Dermis microvascular lymphatic vessel endothelial cell (primary cell): ENCODE measurements at places on chromosomes 3 and 15. TPM values are rescaled to one million over a fixed set of nuclear protein-coding genes. Genes with fewer than 3 reads are reported as not detected.

ZPLD1 gene
- total RNA-seq: not detected in 2 replicates

SH2D7 gene
- total RNA-seq: not detected in 2 replicates

UTS2B gene
- not detected in 2 replicates for total RNA-seq

GPR27 gene
- total RNA-seq: not detected in 2 replicates

IGDCC3 gene
- 0.13 TPM in 1 of 2 replicates, not detected in the other for total RNA-seq

PIGZ gene
- 2.6 and 4.6 TPM in 2 replicates for total RNA-seq

HTR3E gene
- total RNA-seq: not detected in 2 replicates

MYL3 gene
- total RNA-seq: 0.13 TPM in 1 of 2 replicates, not detected in the other

PRR23C gene
- total RNA-seq: not detected in 2 replicates

ZNF502 gene
- total RNA-seq: 1.9 and 2.5 TPM in 2 replicates

AGTR1 gene
- total RNA-seq: not detected in 2 replicates

GOLGB1 gene
- 28.0 and 28.2 TPM in 2 replicates for total RNA-seq

GOLGA8S gene
- total RNA-seq: 0.13 TPM in 1 of 2 replicates, not detected in the other

WDR93 gene
- total RNA-seq: under 0.01 TPM in 1 of 2 replicates, not detected in the other

IMPG2 gene
- total RNA-seq: 0.26 and 0.76 TPM in 2 replicates

RARRES1 gene
- total RNA-seq: 1.7 and 3.4 TPM in 2 replicates

ATP13A5 gene
- not detected in 2 replicates for total RNA-seq

MNS1 gene
- 0.13 TPM in 2 replicates for total RNA-seq

KBTBD13 gene
- total RNA-seq: not detected in 2 replicates

CTXN2 gene
- not detected in 2 replicates for total RNA-seq
